ENCODE measurements at places on chromosomes 13 and 19.

DNA sequence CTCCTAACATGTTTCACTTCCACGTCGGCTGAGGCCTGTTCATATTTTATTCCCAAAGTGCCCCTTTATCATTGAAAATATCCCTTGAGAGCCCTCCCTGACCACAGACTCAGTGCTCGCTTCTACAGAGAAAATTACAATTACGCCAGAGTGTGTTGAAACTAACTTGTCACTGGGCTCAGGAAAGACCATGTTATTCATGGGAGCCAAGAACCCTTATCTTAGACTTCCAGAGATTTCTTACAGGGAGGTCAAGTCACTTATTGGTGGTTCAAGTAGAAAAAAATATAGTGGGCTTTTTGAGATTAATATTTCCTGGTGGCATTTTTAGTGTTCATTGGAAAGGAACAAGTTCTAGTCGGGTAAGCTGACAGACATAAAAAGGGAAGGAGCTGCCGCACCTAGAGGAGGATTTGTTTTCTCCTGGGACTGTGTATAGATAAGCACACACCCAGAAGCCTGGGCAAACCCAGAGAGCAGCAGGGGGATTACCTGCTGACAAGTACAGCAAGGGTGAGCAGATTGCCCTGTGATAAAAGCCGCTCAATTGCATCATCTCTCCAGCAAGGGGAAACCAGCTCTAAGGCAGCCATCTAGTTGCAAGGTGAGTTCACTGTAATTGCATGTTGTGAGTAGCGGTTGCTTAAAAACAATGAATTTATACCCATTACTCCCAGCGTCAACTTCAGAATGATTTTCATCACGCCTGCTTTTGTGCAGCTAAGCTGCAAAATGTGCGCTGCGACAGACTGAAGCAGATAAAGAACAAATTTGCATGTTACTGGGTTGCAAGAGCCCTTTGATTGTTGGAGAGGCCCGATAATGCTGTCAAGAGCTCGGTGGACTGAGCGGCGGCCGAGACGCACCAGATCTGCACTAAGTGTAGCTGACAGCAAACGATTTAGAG lies 46.2 kb downstream of the DCT start:
- no peak overlapping the region for H3K27ac ChIP-seq
- peaks cover 4% of the 10 kb centered on the region for H3K4me1 ChIP-seq
- no peaks in the 10 kb centered on the region for H3K36me3 ChIP-seq
- H3K4me3 ChIP-seq, result no peak overlapping the region

DNA sequence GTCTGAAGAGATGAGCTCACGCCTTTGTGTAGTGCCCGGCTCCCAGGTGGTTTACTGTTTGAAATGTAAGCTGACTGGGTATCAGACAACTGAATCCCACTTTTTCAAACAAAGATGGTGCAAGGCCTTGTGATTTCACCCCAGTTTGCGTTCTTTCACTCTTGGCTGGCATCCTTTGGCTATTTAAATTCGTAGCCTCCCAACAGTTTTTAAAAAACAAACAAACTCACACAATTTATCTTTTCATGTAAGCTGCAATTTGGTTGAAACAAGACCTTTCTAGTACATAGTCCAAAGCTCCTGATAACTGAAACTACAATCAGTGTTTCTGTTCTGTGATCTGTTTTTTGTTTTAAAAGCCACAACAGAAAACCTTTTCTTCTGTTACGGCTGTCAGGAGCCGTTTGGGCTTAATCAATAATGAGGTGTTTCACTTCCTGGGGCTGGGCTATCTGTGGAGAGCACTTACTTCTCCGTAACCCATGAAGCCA lies 65.1 kb upstream of the NPAS1 start:
- H3K27me3 ChIP-seq, result no peaks in the 10 kb centered on the region
- H3K36me3 ChIP-seq, result no peaks in the 10 kb centered on the region
- peaks cover 63% of the 10 kb centered on the region for H3K4me1 ChIP-seq
- H3K27ac ChIP-seq, result peak overlapping the region; percentile 33
- H3K4me3 ChIP-seq, result peak overlapping the region; percentile 72
- DNase-seq, result no peak

- H3K27me3 ChIP-seq, result no peaks in the 10 kb centered on the region
- peak; percentile 96 for DNase-seq
- H3K4me1 ChIP-seq, result peaks cover 59% of the 10 kb centered on the region
- no peaks in the 10 kb centered on the region for H3K36me3 ChIP-seq
Measured at GRCh38 chr19:511101-511851, 4.0 kb downstream of the TPGS1 start.

GRCh38 chr13:108419768-108420167 lies 150.2 kb downstream of the TNFSF13B start:
- H3K27me3 ChIP-seq, result no peaks in the 10 kb centered on the region
- DNase-seq, result no peak
- no peak overlapping the region for H3K4me3 ChIP-seq
- H3K27ac ChIP-seq, result no peak overlapping the region
- peaks cover 5% of the 10 kb centered on the region for H3K4me1 ChIP-seq

DNA sequence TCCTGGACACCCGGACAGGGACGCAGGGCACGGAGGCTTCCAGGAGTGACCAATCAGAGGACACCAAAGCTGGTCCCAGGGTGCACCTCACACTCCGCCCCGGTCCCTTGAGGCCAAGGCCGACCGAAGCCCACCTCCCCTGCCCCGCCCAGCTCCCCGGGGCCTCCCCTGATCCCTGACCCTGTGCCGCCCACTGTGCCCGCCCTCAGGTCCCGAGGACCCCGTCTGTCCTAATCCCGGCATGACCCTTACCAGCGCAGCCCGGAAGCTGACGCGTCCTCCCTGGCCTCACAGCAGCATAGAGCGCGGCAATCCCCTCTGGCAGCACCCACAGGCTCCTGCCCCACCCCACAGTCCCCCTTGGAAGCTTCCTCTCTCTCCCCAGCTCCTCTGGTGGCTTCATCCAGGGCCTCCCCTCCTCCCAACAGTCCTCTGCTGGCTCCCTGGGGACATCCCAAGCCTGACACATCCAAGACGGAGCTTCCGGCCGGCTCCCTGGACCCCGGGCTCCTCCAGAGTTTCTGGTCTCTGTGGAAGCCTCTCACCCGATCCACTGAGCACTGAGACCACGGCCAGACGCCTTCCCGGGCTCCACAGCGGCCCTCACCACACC lies 7.4 kb upstream of the CDC34 start:
- peaks cover 3% of the 10 kb centered on the region for H3K27me3 ChIP-seq
- no peak overlapping the region for H3K27ac ChIP-seq
- H3K4me1 ChIP-seq, result peaks cover 10% of the 10 kb centered on the region
- H3K4me3 ChIP-seq, result no peak overlapping the region
- no peaks in the 10 kb centered on the region for H3K36me3 ChIP-seq
- DNase-seq, result no peak

GRCh38 chr19:50843701-50844221 lies 10.4 kb upstream of the KLK15 start:
- DNase-seq, result no peak
- H3K4me1 ChIP-seq, result peaks cover 2% of the 10 kb centered on the region
- no peak overlapping the region for H3K4me3 ChIP-seq
- H3K27ac ChIP-seq, result no peak overlapping the region

DNA sequence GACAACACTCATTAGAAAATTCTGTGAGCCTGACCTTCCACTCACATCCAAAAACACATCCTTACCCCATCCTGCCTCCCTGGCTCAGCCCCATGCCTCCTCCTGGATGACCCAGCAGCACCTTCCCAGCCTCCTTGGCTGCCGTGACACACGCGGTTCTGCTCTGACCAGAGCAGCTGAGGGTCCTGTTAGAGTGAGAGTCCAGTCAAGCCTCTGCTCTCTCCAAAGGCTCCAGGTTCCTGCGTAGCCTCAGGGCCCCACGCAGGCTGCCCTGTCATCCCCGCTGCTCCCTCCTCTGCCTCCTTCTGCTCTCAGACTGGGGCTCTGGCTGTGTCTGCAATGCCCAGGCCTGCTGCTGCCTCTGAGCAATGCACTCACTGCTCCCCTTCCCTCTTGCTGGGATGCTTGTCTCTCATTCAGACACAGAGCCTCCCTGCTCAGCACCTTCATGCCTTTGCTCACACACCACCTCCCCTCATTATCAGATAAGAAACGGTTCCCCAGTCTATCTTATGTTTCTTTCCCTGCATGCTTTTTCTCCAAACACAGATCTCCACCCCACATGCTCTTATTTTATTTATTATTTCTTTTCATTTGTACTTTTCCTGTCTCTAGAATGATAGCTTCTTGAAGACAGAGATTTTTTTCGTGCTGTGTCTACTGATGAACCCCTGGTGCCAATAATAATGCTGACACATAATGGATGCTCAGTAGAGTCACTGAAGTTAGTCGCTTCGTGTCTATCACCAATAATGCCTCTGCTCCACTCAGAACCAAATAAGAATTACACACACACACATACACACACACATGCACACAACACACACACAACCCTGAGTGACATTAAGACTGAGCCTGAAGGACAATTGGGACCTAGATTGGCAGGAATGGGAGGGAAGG lies 10.2 kb upstream of the SIGLEC6 start:
- H3K27ac ChIP-seq, result no peak overlapping the region
- peaks cover 3% of the 10 kb centered on the region for H3K36me3 ChIP-seq
- no peak overlapping the region for H3K4me3 ChIP-seq
- DNase-seq, result no peak
- H3K4me1 ChIP-seq, result peaks cover 3% of the 10 kb centered on the region

DNA sequence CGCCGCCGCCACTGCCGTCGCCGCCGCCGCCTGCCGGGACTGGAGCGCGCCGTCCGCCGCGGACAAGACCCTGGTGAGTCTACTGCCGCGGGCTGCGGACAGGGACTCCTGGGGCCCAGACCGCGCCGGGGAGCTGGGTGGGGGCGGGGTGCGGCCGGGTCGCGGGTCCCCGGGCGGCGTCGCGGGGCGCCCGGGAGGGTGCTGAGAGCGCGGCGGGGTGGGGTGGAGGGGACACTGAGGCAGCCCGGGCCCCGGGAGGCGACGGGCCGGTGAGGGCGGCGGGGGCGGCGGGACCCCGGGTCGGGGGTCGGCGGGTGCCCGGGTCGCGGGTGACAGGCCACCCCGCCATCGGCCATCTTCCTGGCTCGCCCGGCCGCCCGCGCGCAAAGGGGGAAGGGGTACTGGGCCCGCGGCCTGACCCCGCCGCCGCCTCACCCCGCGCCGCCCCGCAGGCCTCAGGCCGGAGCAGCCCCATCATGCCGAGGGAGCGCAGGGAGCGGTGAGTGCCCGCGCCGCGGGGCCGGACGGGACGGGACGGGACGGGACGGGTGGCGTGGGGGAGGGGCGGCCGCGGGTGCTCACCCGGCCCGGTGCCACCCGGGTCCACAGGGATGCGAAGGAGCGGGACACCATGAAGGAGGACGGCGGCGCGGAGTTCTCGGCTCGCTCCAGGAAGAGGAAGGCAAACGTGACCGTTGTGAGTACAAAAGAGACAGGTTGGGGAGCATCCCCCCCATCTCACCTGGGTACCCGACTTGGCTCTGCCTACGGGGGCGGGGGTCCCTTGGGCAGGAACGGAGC lies 489 bp downstream of the CCNE1 start:
- peak overlapping the region; percentile 93 for H3K27ac ChIP-seq
- peak overlapping the region; percentile 89 for H3K4me3 ChIP-seq
- DNase-seq, result no peak
- peaks cover 18% of the 10 kb centered on the region for H3K4me1 ChIP-seq
- no peaks in the 10 kb centered on the region for H3K36me3 ChIP-seq

- H3K36me3 ChIP-seq, result no peaks in the 10 kb centered on the region
- H3K27ac ChIP-seq, result no peak overlapping the region
- DNase-seq, result no peak
- H3K27me3 ChIP-seq, result no peaks in the 10 kb centered on the region
- H3K4me3 ChIP-seq, result no peak overlapping the region
- H3K4me1 ChIP-seq, result no peaks in the 10 kb centered on the region
Measured at GRCh38 chr13:110828705-110829104, 86.2 kb downstream of the ANKRD10 start.

DNA sequence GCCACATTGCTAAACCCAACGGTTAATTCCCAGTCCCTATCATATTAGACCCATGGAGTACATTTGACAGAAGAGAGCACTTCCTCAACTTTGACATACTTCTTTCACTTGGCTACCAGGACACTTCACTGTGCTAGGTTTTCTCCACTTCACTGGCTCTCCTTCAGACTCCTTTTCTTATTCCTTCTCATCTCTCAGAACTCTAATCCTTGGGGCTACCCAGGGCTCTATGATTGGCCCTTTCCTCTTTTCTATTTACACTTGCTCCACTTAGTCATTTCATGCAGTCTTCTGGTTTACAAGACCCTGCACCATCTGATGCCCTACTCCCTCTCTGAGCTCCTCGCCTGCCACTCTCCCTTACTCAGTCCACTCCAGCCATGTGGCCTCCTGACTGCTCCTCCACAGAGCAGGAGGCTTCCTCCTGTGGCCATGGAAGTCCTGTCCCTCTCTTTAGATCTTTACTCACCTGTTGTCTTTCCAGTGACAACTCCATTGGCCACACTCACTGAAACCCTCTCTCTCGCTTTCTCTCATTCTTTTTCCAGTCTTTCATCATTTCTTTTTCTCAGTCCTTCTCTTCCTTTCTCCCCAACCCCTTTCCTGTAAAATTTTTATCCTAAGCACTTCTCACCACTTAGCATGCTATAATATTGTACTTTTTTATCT lies 90.4 kb downstream of the TBC1D4 start:
- no peaks in the 10 kb centered on the region for H3K36me3 ChIP-seq
- no peaks in the 10 kb centered on the region for H3K4me1 ChIP-seq
- DNase-seq, result no peak

GRCh38 chr13:108962654-108963053 lies 333.2 kb downstream of the MYO16 start:
- peaks cover 4% of the 10 kb centered on the region for H3K27me3 ChIP-seq
- no peaks in the 10 kb centered on the region for H3K4me1 ChIP-seq
- no peak overlapping the region for H3K27ac ChIP-seq
- H3K36me3 ChIP-seq, result no peaks in the 10 kb centered on the region
- no peak overlapping the region for H3K4me3 ChIP-seq
- no peak for DNase-seq

GRCh38 chr19:46783670-46784069 lies 4.7 kb downstream of the SLC1A5 start:
- peaks cover 43% of the 10 kb centered on the region for H3K4me1 ChIP-seq
- H3K27me3 ChIP-seq, result no peaks in the 10 kb centered on the region
- no peaks in the 10 kb centered on the region for H3K36me3 ChIP-seq
- no peak for DNase-seq
- H3K27ac ChIP-seq, result no peak overlapping the region

DNA sequence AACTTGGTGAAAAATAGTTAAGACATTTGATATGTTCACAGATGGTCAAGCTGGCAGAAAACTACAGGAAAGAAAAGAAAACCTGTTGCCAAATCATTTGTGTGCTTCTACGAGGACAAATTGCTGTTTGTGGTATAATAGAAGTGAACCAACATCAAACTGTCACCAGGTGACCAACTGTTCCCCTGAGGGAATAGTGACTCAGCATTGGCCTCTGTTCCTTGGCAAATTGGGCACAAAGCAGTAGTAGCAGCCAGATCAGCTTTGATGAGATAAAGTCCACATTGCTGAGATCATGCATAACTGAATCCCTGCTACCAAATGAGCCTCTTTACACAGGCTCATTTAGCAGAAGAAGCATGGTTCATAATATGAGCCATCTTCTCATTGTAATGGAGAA lies 103.5 kb downstream of the POSTN start:
- no peaks in the 10 kb centered on the region for H3K36me3 ChIP-seq
- H3K27ac ChIP-seq, result no peak overlapping the region
- H3K4me1 ChIP-seq, result no peaks in the 10 kb centered on the region
- no peaks in the 10 kb centered on the region for H3K27me3 ChIP-seq
